Spleen (tissue), 13 donors: ENCODE measurements at places on chromosomes 7 and 10.

DNA sequence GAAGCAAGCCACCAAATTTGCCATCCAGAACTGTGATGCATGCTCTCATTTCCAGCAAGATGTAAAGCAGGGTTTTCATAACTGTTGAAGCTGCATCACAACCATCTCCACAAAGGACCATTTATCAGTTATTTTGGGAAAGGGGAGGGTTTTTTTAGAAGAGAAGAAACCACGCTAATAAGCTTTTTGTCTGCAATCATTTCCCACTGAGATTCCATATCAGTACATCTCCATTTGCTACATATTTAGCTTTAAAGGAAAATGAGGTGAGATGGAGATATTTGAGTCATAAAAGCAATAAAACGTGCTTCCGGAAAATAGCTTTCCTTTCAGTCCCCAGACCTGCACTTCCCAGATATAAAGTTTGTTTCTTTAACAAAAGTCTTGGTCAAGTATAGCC lies 258.2 kb downstream of the FRMD4A start:
- DNase-seq = no peak

- DNase-seq = no peak
Measured at GRCh38 chr7:89988074-89988473, 166.2 kb upstream of the STEAP1 start.

DNA sequence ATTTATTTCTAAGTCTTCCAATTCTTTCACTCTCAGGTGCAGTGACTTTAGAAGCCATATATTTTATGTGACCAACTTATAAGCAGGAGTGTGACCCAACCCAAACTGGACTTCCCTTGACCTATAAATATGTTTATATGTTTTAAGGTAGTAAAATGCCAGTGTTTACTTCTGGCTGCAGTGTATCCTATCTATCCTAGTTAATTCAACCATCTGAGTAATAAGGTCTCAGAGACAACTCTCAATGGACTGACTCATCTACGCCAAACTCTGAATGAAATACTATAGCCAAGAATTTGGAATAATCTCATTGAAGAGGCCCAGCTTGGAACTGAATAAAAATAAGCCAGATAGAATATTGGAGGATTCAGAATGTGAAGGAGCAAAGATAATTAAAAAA lies 544.5 kb upstream of the SORCS1 start:
- DNase-seq = no peak

- DNase-seq = no peak
Measured at GRCh38 chr10:69988094-69988493, 64.6 kb upstream of the MACROH2A2 start.

DNA sequence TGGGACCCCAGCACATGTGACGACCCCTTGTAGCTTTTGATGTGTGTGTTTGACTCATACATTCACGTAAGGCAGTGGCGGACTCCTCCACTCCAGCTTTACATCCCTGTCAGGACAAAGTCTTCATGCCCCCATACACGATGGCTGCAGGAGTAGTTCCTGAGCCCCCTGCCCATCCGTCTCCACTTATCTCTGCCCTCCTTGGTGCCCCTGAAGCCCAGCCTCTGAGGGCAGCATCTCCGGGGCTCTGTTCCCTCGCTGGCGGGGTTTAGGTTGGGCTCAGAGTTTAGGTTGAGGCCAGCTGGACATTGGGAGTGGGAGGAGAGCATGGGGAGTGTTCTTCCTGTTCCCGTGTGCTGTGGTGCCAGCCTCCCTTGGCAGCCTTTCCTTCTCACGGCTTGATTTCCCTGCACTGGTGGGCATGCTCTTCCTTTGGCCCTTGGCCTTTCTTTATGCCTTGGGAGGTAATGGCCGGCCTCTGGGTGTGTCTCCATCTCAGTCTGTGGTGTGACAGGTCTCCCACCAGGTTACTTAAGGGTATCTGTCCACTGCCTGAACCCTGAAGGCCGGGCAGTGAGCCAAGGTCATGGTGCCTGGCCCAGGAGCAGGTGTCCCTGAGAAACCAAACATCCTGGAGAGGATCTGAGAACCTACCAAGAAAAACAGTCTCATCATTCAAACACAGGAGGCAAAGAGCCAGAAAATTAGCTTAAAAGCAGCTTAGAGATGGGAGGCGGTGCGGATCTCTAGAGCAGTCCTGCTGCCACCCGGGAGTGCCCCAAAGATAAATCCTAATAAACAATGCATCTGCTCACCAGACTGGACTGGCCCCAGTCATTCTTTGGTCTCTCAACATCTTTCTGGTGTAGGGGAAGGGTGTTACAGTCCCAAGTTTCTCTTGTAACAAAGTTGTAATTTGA lies 85.5 kb downstream of the GLRX3 start:
- peak; percentile 54 for DNase-seq

- DNase-seq = no peak
Measured at GRCh38 chr7:113285411-113285810, 167.1 kb upstream of the SMIM30 start.

- no peak for DNase-seq
Measured at GRCh38 chr10:110539091-110539490, 28.4 kb upstream of the SMC3 start.

- no peak for DNase-seq
Measured at GRCh38 chr10:123494301-123494808, 171.8 kb upstream of the GPR26 start.

GRCh38 chr7:16587790-16588189 lies 57.8 kb downstream of the ANKMY2 start:
- no peak for DNase-seq

DNA sequence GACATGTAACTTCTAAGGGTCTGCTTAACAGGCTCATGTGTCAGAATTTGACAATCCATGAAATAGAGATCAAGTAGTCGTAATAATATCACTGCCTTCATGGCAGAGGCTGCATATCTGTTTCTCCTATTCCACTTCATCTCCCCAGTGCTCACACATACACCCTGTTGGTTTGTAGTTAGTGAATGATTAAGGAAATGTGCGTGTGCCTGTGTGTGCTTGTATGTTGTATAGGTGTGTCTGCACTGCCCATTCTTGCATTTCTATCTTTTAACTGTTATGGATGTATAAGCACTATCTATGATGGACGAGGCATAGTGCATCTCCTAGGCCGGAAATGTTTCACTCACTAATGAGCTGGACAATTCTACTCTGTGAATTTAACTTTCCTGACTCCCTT lies 985.2 kb downstream of the LRMDA start:
- no peak for DNase-seq

GRCh38 chr10:129032372-129033313 lies 434.4 kb upstream of the MGMT start:
- no peak for DNase-seq

DNA sequence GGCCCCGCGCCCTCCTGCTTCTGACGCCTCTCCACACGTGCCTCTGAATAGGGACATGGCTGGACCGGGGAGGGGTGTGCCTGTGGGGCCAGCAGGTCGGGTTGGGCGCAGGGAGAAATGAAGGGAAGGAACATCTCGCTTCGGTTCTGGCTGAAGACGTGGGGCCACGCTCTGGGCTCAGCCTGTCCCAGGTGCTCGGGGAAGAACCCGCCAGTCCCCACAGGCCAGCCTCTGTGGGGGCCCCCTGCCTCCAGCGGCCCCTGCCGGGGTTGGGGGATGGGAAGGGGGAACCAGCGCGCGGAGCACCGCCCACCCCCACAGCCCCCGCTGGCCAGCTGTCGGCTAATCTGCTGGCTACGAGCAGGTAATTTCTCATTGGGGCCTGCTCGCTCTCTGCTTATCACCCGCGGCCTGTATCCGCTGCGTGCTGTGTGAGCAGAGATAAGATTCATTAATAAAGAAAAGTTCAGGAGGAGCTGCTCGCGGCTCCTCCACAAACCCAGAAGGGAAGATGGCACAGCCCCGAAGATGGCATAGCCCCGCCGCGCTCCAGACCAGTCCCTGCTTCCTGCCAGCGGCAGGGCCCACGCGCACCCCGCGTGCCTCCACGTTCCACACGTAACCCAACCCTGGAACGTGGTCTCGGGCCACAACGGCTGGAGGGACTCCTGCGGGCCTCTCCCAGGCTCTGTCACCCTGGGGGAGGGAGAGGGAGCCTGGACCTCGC lies 186.2 kb downstream of the ELFN1 start:
- DNase-seq = peak; percentile 64

DNA sequence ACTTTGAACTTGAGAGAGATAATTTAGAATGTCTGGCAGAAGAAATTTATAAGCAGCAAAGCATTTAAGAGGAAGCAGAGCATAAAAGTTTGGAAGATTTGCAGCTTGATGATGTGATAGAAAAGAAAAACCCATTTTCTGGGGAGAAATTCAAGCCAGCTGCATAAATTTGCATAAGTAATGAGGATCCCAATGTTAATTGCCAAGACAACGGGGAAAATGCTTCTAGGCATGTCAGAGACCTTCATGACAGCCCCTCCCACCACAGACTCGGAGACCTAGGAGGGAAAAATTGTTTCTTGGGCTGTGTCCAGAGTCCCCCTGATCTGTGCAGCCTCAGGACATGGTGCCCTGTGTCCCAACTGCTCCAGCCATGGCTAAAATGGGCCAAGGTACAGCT lies 263.6 kb upstream of the POT1 start:
- DNase-seq = no peak

GRCh38 chr7:70710011-70710480 lies 421.9 kb upstream of the GALNT17 start:
- DNase-seq = no peak

DNA sequence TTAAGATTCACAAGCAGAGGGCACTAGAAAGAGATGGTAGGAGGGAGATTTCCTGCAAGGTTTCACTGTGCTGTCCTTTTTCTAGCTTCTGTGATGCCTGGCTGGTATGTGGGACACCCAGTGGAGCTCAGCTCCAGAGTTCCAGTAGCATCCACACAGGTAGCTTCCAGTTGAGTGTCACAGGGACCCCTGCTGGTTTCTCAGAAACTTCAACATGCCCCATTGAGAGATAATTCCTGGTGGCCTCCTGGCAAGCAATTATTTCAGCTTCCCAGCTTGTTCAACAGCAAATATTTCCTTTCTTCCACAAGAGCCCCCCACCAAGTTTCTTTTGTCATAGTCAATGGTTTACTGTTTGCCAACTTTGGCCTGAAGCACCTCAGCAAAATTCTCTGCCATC lies 858.7 kb downstream of the REEP3 start:
- DNase-seq = no peak

DNA sequence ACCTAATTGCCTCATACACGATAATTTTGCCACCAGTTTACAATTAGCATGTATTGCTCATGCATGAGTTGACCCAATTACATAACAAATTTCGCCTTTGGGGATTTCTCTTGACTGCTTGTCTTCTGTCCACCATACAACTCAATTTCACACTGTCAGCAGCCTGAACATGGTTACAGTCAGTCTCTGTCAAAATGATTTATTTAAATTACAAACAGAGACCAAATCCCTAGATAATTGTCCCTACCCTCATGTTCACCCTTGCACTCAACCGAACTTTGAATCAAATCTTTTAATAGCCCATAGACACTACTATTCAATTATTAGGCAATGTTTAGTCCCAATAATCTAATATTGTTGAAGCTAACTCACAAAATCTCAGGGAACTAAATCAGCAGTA lies 59.7 kb upstream of the NEBL start:
- DNase-seq = no peak

DNA sequence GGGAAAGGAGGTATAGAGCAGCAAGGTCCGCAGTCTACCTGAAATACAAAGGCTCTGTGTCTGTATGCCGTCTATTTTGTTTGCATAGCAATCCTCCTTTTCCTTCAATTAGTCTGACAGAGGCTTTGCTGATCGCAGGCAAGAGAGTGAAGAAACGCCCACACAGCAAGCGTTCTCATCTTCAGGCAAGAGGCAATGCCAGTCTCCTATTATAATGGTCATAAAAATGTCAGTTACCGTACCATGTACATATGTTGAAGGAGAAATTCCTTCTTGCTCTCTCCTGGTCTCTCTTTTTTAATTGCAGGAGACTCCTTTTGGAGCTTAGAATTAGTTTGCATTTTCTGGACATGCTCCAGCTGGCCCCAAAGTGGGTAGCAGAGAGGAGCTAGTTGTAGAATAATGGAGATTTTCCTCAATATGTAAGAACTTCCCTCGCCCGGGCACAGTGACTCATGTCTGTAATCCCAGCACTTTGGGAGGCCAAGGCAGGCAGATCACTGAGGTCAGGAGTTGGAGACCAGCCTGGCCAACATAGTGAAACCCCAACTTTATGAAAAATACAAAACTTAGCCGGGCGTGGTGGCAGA lies 139.5 kb downstream of the PFKFB3 start:
- DNase-seq = no peak

DNA sequence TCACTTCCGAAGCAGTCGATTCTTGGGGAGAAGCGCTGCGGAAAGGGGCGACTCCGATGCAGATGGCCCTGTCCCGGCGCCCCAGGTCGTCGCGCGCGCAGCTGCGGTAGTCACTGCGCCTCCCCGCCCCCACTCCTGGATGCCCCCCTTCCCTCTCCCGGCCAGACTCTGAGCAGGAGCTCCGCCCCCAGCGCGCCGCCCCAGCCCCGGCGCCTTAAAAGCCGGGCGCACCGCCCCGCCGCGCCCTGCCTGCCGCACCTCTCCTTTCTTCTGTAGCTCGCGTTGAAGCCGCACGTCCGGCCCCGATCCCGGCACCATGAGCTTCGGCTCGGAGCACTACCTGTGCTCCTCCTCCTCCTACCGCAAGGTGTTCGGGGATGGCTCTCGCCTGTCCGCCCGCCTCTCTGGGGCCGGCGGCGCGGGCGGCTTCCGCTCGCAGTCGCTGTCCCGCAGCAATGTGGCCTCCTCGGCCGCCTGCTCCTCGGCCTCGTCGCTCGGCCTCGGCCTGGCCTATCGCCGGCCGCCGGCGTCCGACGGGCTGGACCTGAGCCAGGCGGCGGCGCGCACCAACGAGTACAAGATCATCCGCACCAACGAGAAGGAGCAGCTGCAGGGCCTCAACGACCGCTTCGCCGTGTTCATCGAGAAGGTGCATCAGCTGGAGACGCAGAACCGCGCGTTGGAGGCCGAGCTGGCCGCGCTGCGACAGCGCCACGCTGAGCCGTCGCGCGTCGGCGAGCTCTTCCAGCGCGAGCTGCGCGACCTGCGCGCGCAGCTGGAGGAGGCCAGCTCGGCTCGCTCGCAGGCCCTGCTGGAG lies at the start of gene INA:
TSS of gene INA (plus strand) at position 243 of the 817 bp plus-strand sequence. CDS start at position 317, 74 bp downstream.
- DNase-seq = no peak

DNA sequence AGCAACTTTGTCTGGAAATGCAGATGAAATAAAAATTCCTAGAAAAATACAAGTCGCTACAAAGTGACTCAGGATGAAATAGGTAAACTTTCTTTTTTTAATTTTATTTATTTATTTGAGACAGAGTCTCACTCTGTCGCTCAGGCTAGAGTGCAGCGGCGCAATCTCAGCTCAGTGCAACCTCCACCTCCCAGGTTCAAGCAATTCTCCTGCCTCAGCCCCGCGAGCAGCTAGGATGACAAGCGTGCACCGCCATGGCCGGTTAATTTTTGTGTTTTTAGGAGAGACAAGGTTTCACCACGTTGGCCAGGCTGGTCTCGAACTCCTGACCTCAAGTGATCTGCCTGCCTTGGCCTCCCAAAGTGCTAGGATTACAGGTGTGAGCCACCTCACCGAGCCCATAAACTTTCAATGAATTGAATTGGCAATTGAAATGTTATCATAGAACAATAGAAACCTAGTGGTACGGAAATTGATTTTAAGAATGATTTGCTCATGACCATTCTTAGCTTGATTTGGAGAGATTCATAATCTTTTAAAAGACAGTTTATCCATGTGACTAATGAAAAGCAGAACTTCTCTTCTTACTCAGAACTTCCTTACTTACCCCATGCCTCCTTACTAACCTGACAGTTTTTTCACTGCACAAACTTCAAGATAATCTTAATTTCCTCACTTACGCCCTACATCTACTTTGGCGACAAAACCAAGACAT lies 161.7 kb downstream of the FAM107B start:
- DNase-seq = no peak

- DNase-seq = no peak
Measured at GRCh38 chr10:44571701-44572100, 186.8 kb upstream of the CXCL12 start.
